ENCODE measurements at places on chromosomes 2 and 18. TPM values are rescaled to one million over a fixed set of nuclear protein-coding genes. Genes with fewer than 3 reads are reported as not detected.

GRCh38 chr2:208093128-208093527 is 31.2 kb downstream of the CRYGD start:
- DNase-seq, result no peak

- no peak for DNase-seq
Measured at GRCh38 chr2:71332435-71332796, 834 bp downstream of the ZNF638 start.

DNA sequence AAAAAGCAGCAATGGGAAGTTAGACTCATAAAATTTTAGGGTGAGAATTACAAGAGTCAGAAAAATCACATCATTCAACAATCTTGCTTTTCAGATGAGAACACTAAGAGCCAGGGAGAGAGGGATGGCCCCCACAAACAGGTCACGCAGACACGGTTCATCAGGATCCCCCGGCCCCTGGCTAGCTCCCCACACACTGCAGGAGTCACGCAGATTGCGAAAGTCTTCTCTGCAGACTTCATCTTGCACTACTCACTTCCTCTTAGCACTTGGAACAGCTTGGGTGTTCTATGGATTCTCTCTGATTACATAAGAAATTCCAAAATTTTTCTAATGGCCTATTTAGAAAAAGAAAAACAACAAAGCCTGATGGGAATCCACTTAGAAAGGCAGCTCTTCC is 21.6 kb upstream of the SULT1C2 start:
- DNase-seq, result no peak

GRCh38 chr2:67079729-67080128 is 317.4 kb upstream of the ETAA1 start:
- DNase-seq, result no peak

GRCh38 chr2:102005989-102006885 is 14.5 kb downstream of the IL1R2 start:
- peak; percentile 70 for DNase-seq

GRCh38 chr2:70751881-70752280 is 16.1 kb downstream of the ADD2 start:
- DNase-seq, result no peak

GRCh38 chr2:223549215-223549614 is 52.9 kb downstream of the SCG2 start:
- DNase-seq, result peak; percentile 23

- DNase-seq, result peak; percentile 42
Measured at GRCh38 chr2:16507655-16508489, 157.8 kb downstream of the CYRIA start.

DNA sequence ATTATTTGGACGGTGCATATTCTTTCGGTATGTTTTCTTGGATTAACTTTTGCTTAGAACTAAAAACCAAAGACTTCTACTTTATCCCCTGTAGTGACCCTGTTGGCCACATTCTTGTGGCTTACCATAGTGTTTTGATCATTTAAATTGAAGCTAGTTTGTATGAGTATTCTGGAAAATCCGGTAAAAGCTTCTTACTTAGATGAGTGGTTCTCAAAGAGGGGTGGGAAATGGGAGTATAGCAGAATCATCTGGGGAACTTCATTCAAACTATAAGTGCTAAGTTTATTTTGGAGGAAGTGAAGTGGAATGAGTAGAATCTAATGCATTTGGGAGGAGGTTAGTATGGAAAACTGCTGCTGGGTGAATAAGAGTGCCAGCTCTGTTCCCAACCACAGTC is 3.8 kb downstream of the PPP1CB start:
- no peak for DNase-seq

GRCh38 chr2:136373029-136373428 is 255.1 kb upstream of the CXCR4 start:
- no peak for DNase-seq

The SP100 gene
- total RNA-seq, result 55.3 TPM

The NAPG gene
- 34.0 TPM for total RNA-seq

The LYG2 gene
- total RNA-seq, result not detected

The RGPD3 gene
- total RNA-seq, result 0.16 TPM

The C2orf78 gene
- not detected for total RNA-seq

The GNLY gene
- total RNA-seq, result 1.4 TPM

The TSPYL6 gene
- total RNA-seq, result not detected
